ENCODE measurements at places on chromosomes 5 and 9.

- DNase-seq: no peak
Observed at GRCh38 chr9:35960039-35960655, 2.2 kb upstream of the OR2S2 start.

- DNase-seq: no peak
Observed at GRCh38 chr5:145283141-145283810, 551.9 kb downstream of the PRELID2 start.

DNA sequence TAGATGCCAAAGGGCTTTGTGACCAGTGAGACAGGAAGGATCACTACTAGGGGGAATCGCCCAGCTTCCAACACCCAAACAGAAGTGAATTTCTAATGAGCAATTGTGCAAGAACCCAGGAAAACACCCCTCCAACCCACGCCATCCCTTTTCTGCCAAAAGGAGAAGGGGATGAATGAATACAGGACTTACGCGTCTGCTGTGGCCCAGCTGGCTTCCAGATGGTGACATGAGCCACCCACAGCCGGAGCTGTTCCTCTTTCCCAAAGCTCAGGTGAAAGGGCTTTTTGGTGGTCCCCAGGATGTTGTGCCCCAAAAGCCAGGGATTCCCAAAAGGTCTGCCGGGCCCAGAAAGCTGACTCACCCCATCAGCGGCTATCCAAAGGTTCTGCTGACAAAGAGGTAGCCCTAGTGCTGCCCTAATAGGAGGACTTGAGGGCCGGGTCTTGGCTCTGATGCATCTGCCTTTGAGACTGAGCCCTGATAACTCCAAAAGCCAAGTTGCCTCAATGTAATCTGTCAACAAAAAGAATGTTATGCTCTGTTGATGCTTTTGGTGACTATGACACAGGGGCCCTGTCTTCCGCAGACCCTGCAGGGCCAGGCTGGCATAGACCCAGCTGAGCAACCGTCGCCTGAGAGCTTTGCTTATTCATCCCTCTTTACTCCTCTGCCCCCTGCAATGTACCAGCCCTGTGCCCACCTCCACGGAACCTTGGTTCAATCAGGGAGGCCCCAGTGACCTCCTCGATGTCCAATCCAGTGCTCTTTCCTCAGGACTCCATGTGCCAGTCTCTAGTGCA is 14.5 kb downstream of the GSN start:
- DNase-seq: no peak

GRCh38 chr5:152372875-152373274 is 32.2 kb downstream of the NMUR2 start:
- DNase-seq: no peak

DNA sequence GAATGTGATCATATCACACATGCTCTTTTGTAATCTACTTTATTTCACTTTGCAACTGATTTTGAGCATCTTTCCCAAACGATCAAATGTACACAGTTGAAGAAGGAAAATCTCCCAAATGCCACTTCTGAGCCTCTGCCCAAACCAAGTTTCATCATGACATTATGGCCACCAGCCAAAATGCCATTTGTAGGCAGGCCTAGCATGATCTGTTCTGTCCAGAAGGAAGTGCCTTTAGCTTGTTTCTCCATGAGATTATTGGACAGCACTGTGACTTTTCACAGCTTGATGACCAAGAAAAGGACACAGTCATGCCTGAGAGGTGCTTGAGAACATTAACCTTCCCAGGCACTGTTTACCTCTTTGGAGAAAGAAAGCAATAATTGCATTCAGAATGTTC is 73.2 kb upstream of the PIP5K1B start:
- DNase-seq: no peak

- no peak for DNase-seq
Observed at GRCh38 chr9:96158909-96159575, 142.9 kb downstream of the HSD17B3 start.

- DNase-seq: no peak
Observed at GRCh38 chr5:143791848-143792731, 19.9 kb upstream of the HMHB1 start.

DNA sequence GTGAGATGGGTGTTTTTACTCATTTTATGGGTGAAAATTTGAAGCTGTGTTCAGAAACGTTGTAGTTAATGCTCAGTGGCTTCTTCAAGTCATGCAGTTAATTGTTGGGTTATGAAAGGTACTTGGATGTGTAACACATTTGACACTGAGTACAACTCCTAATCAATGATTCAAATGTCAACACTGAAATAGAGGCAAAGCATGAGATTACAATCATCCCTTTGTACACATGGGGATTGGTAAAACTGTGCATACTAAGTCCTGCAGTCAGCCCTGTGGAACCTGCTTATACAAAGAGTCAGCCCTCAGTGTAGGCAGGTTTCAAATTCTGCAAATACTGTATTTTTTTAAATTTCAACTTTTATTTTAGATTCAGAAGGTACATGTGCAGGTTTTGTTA is 3.3 kb downstream of the ABLIM3 start:
- DNase-seq: no peak

GRCh38 chr9:97524424-97524823 is 23.0 kb downstream of the TMOD1 start:
- no peak for DNase-seq

- DNase-seq: no peak
Observed at GRCh38 chr5:38845526-38846378, at the start of gene OSMR. Gene OSMR (plus strand): TSS chr5:38846012. CDS start chr5:38869045, 23,033 bp downstream.

DNA sequence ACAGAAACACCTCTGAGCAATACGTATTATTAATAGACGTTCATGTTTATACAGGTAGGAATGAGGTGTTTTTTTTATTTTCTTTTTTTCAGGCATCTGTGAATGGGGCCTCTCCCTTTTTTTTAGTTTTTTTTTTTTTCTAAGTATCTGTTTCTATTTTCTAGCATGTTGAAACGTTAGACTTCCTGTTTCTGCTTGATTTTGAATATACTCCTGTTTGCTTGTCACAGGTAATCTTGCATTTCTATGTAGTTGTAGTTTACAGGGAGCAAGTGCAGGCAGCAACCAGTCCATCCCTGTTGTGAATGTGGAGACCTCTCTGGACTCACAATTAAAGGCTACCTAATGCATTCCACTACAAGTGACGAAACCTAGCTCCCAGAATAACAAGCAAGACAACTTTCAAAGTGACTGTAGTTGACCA is 22.8 kb upstream of the TNFAIP8 start:
- DNase-seq: no peak

- no peak for DNase-seq
Observed at GRCh38 chr5:128237546-128237945, 154.0 kb downstream of the SLC12A2 start.

DNA sequence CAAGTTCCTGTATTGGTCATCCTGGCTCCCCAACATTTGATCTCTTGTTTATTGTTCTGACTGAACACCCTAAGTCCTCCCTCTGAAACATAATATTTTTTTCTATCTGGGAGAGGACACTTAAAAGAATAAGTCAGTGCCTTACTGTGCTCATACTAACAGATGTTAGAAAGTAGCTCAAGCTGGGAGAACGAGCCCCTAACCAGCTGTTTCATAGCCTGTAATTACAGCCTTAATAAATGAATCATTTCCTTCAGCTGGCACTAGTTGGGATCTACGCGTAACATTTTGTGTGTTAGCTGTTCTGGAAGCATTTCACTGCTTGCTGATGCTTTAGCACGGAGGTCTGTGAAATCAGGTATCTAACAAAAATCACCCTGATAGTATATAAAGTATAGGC is 345.9 kb upstream of the RIOK2 start:
- DNase-seq: no peak

- no peak for DNase-seq
Observed at GRCh38 chr5:548256-548655, 24.0 kb upstream of the SLC9A3 start.

- no peak for DNase-seq
Observed at GRCh38 chr5:124199893-124200292, 546.5 kb downstream of the ZNF608 start.

DNA sequence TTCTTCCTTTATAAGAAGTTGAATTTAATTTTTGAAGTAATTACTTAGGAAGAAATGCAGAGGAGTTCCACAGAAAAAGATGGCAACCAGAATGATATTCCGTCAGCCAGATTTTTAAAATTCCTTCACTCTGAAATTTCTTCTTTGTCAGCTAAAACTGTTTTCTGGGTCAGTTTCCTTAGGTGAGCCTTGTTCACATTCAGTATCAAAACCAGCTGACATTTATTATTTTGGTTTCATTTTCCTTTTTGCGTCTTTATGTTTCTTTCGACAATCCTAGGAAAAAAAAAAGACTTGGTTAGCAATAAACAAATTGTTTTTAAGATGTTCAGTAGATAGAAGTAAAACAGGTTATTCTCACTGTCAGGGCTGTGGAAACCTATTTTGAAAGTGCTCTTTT is 4.1 kb upstream of the IARS1 start:
- DNase-seq: no peak

DNA sequence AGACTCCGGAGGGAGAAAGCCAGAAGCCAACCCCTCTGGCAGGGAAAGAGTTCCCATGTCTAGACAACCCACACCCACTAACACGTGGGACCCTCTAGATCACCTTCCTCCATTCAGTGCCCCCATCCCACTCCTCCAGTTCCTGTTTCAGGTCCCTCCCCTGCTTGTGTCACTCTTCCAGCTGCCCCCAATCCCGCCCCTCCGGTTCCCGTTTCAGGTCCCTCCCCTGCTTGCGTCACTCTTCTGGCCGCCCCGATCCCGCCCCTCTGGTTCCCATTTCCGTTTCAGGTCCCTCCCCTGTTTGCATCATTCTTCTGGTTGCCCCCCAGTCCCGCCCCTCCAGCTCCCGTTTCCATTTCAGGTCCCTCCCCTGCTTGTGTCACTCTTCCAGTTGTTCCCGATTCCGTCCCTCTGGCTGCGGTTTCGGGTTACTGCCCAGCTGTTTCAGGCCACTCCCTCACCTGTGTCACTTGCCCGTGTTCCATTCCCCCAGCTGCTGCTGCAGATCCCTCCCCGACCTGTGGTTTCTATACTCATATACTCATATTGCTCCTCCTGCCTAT is 64.8 kb upstream of the RANBP6 start:
- DNase-seq: peak; percentile 49

- DNase-seq: no peak
Observed at GRCh38 chr5:111782216-111782615, 25.2 kb upstream of the NREP start.

- no peak for DNase-seq
Observed at GRCh38 chr5:36494841-36495601, 111.4 kb upstream of the SLC1A3 start.

DNA sequence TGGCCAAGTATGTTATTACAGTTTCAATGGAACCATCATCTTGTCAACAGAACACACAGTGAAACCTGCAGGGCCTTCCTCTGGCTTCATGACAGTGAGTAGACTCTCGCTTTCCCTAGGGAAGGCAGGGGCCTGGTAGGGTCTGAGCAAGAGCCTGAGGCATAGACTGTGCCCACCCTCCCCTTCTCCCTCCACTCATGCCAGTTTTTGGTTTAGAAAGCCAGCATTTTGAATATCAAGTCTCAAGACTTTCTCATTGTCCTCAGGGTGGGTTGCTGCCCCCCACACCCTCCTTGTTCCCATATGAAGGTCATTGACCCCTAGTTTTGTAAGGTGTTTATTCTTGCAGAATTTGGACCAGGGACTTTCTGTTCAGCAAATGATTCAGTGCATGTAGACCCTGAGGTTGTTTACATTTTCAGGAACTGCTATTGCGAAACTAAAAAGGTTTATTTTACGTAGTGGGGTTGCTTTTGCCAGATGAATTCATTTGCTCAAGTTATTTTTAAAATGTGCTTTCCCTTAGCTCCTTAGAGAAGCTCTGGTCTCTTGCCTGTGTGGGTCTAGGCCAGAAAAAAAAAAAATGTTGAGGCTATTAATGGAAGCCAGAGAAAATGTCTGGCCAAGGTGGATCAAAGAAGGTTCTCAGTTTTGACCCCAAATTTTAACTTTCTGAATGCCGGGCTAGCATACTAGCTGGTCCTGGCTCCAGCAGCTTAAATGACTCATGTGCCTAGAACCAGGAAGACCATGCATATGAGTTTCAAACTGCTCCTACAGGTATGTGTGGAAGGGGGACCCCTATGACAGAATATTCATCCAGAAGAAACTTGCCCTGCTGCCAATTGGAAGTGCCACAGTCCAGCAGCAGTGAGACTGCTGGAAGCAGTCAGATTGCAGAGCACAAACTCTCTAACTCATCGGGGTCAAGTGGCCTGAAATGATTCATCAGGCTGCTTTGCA is 10.1 kb upstream of the MOB3B start:
- DNase-seq: no peak

DNA sequence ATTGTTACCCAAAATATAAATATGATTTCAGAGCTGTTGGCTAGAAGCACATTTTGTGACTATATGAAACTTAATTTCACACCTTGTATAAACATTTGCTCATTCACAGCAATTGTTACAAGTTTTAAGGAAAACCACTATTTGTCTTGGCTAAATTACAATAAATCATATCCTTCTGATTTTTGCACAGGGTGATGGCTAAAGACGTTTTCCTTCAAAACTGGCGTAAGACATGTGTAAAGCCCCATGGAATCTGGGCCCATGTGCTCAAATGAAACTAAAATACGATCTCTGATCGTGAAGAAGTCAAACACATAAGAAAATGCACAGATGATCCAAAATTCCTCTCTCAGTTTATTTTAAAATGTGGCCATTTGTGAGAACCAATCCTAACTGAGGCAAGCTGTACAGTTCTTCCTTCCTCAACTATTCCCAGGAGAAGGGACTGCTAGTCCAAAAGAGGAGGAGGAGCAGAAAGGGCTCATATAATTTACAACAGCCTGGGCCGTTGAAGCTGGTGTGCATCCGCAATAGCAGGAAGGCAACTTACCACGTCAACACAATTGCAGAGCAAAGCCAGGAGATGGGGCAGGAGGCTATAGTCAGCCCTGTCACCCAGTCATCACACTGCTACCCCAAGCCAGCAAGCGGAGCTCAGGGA is 98.4 kb downstream of the MED27 start:
- DNase-seq: no peak

GRCh38 chr5:135127439-135128240 is 93.6 kb upstream of the PITX1 start:
- no peak for DNase-seq

DNA sequence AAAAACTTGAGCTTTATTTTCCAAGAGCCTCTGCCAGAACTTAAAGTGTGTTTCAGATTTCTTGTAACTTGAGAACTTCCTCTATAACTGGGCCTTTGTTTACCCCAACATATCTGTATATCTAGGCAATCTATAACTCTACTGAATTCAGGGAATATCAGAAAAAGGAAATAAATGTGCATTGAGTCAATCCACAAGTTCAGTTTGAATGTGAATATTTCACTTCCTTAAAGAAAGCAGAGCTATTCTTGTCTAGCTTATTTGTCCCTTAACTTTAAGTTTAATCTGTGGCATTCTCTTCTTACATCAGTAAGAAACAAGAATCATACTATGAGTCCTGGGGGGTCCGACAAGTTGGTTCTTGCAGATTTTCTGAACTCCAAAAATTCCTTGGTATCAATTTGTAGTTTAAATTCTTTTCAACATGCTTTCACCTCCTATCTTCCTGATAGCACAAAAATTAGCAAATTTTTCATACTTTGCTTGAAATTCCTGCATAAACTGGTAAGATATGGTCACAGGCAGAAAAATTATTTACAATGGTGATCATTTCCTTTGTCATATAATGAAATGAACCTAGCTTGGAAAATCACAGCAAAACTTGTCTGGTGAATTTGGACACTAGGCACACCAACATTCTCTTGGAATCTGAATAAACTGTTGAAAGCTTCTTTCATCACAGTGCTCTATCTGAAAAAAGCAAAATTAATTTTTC is 19.8 kb upstream of the ITGA1 start:
- DNase-seq: no peak

GRCh38 chr5:109922381-109922995 is 232.8 kb downstream of the MAN2A1 start:
- DNase-seq: no peak

GRCh38 chr9:131582056-131582455 is 36.7 kb downstream of the PRRT1B start:
- DNase-seq: no peak

GRCh38 chr5:148932355-148932935 is 106.0 kb downstream of the ADRB2 start:
- no peak for DNase-seq
